ENCODE measurements at places on chromosomes 1 and 21.

DNA sequence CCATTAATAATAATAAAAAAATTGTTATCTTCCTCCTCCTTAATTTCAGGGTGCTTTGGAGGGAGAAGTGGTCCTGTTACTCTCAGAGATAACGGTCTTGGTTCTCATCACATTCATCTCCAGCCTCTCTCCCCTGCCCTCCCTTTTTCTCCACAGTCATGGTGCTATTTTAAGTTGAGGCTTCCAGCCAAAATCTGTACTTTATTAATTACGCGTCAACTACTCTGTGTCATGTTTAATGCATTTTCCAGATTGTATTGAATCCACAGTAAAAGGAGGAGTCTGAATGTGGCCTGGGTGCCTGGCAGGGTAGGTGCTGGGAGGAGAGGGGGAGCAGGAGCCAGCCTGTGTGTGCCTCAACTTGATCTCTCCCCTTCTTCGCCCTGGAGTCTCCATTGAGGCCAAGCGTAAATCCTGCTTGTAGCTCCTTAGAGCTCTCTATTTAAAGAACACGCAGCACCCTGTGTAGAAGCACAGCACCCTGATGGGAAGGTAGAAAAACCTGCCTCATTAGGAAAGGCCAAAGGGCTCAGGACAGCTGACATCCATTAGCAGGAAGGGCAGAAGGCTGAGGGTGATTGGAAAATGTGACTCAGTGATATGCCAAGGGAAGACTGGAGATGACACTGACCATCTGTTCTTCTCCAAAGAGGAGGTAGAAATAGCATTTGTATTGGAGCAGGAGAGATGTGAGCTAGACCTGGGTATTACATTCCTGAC is 82.4 kb downstream of the PLXNA2 start:
- no peak for DNase-seq

- no peak for DNase-seq
Measured at GRCh38 chr1:52179073-52179472, 37.2 kb downstream of the ZFYVE9 start.

GRCh38 chr1:224504297-224505041 is 69.9 kb upstream of the WDR26 start:
- DNase-seq: no peak

- no peak for DNase-seq
Measured at GRCh38 chr1:228096416-228097332, 6.5 kb downstream of the C1orf35 start.

DNA sequence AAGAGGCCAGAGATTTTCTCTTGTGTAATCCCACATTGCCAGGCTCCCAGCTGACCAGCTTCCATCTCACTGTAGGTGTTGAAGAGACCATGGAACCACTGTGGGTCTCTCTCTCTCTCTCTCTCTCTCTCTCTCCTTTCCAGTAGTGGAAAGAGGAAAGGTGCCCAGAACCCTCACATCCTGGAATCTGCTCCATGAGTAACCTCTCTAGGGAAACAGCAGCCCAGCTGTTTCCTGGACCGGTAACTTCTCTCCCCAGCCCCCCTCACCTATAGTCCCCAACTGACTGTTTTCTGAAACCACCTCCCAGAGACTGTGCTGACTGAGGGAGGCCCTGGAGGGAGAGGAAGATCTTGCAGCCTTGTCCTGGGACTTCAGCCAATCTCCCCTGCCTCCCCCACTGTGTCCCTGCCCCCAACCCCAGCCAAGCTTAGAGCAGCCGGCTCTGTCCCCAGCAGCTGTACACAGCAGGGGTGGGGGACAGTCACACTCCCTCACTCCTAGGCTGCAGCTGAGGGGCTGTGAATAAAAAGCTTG is 20.6 kb upstream of the SLC45A3 start:
- no peak for DNase-seq

- no peak for DNase-seq
Measured at GRCh38 chr1:44549510-44549909, 124.8 kb downstream of the TMEM53 start.

GRCh38 chr1:81731989-81732388 is 68.7 kb upstream of the ADGRL2 start:
- DNase-seq: no peak

- no peak for DNase-seq
Measured at GRCh38 chr21:45001134-45002095, 61.6 kb downstream of the SLX9 start.

GRCh38 chr1:180909462-180909976 is 3.2 kb upstream of the KIAA1614 start:
- no peak for DNase-seq
